Stomach (tissue), 19 donors: ENCODE measurements at places on chromosomes 13 and 19. TPM values are rescaled to one million over a fixed set of nuclear protein-coding genes. Genes with fewer than 3 reads are reported as not detected.

Gene BEST2
- not detected for polyA plus RNA-seq

Gene PRR20B
- polyA plus RNA-seq = not detected

Gene MCEMP1
- 9.1 TPM for polyA plus RNA-seq

Gene GJB6
- 41.6 TPM for polyA plus RNA-seq

Gene SHISA7
- not detected for polyA plus RNA-seq
